ENCODE measurements at places on chromosomes 16 and 17. TPM values are rescaled to one million over a fixed set of nuclear protein-coding genes. Genes with fewer than 3 reads are reported as not detected.

CA4 gene
- not detected for total RNA-seq

WWP2 gene
- total RNA-seq: 15.2 TPM

CACNG3 gene
- total RNA-seq: not detected

TP53TG3 gene
- not detected for total RNA-seq

WFIKKN1 gene
- total RNA-seq: not detected

KIAA0513 gene
- 4.2 TPM for total RNA-seq

LITAFD gene
- not detected for total RNA-seq

PIGQ gene
- total RNA-seq: 35.1 TPM

FOXL1 gene
- total RNA-seq: 2.3 TPM

TBC1D3H gene
- total RNA-seq: not detected

CCDC78 gene
- total RNA-seq: 0.94 TPM

CRYM gene
- total RNA-seq: not detected

NUP88 gene
- 34.5 TPM for total RNA-seq

CCL17 gene
- total RNA-seq: not detected

KRT33B gene
- not detected for total RNA-seq

Data from pericardium fibroblast (primary cell).